ENCODE measurements at places on chromosomes 5 and 9. TPM values are rescaled to one million over a fixed set of nuclear protein-coding genes. Genes with fewer than 3 reads are reported as not detected.

GRCh38 chr9:91690540-91691249, 259.3 kb downstream of the ROR2 start:
- no peaks in the 10 kb centered on the region for H3K36me3 ChIP-seq
- no peak overlapping the region for H3K4me3 ChIP-seq
- H3K27me3 ChIP-seq: no peaks in the 10 kb centered on the region
- peaks cover 7% of the 10 kb centered on the region for H3K4me1 ChIP-seq
- DNase-seq: no peak

DNA sequence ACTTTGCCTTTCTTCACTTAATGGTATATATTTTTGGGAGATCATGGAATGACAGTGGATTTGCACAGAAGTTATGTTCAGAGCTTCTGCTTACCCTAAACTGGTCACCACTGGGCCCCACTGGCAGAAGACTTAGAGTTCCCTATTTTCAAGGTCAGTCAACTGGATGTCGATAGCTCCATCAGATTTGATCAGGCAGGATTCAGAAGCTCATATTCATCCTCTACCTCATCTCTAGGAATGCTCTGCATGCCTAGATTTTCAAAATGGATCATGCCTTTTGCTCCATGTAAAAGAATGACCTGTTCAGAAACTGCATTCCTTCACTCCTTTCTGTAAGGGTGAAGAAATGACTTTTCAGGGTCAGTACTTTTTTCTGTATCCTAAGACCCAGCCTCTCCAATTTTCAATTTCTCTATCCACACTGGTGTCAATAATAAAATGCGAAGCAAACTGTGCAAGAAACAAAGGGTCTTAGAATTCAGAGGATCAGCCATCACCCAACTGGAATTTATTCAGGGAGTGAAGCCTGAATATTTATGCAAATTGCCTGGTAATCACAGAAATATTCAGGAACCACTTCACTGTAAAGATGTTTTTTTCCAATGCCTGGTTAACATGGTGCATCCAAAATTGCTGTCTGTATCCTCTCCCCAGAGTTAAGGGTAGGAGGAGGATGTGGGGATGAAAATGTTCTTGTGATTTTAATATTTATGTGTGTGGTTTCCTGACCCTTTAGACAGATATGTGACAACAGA, 125.4 kb downstream of the DOCK2 start:
- H3K27ac ChIP-seq: no peak overlapping the region
- H3K27me3 ChIP-seq: no peaks in the 10 kb centered on the region
- H3K36me3 ChIP-seq: no peaks in the 10 kb centered on the region
- no peak for DNase-seq

DNA sequence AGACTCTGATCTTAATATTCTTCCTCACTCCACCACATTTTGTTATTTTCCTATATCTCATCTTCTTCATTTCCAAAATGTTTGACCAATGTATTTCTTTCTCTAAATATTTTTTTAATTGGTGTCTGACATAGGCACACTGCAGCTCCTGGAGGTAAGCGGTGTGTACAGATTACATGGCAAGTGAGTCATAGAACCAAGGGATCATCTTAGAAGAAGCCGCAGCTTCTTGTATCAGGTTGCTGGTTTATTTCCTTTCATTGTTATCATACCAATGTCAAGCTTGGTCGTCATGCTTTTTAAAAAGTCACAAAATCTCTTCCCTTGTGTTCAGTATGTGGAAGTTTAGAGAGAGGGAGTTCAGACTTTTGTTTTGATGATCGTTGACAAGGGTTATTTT, 526.1 kb upstream of the CDH18 start:
- no peak overlapping the region for H3K4me3 ChIP-seq
- no peaks in the 10 kb centered on the region for H3K36me3 ChIP-seq
- H3K4me1 ChIP-seq: no peaks in the 10 kb centered on the region
- H3K27me3 ChIP-seq: no peaks in the 10 kb centered on the region

DNA sequence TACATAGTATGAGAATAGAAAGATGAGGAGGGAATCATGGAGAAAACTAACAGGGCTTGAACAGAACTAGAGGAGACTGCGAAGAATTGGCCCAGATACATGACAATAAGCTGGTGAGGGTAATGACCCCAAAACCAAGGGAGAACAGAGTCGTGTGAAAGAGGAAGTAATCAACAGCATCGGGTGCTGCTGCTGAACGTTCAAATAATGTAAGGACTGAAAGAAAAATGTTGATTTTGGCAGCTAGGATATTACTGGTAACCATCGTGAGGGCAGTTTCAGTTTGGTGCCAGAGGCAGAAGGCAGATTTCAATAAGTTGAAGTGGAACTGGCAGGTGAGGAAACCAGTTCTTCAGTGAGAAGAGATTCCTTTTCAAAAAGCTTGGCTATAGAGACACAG, 66.8 kb upstream of the SMC2 start:
- DNase-seq: no peak
- H3K27ac ChIP-seq: no peak overlapping the region
- H3K4me3 ChIP-seq: no peak overlapping the region
- no peaks in the 10 kb centered on the region for H3K27me3 ChIP-seq

DNA sequence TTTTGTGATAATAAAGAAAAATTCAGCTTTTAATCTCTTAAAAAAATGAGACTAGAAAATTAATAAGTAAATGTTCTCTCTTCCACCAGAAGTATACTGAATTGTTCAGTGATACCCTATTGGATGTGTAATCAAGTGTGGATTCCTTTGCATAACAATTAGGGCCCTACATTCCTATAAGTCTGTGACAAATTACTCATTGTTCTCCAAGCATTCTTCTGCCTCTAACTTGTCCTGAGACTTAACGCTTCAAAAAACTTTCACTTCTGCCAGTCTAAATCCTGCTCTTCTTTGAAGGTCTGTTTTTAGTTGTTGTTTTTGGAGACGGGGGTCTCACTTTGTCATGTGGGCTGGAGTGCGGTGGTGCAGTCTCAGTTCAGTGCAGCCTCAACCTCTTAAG, 9.2 kb upstream of the DDX46 start:
- H3K4me1 ChIP-seq: no peaks in the 10 kb centered on the region
- H3K27me3 ChIP-seq: no peaks in the 10 kb centered on the region

DNA sequence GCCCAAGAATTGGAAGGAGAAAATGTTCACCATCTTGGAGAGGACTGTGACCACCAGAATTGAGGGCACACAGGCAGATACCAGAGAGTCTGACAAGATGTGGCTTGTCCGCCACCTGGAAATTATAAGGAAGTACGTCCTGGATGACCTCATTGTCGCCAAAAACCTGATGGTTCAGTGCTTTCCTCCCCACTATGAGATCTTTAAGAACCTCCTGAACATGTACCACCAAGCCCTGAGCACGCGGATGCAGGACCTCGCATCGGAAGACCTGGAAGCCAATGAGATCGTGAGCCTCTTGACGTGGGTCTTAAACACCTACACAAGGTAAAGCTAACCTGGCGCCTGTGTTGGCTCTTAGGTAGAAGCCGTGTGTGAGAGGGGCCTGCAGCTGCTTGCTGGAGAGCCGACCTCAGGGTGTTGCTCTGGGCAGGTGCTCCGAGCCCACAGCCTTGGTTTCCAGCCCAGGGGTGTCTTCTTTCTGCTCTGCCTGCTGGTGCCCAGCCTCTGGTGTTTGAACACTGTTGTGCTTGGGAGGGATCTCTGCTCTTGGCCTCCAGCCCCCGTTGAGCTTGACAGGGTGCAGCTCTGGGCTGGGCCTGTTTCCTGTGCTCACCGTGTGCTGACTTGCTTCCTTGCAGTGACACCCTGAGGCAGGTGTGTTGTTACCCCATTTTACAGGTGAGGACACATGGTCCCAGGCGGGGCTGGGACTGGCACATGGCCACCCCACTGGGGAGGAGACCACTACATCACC, 10.9 kb downstream of the EXOC3 start:
- H3K36me3 ChIP-seq: peaks cover 7% of the 10 kb centered on the region
- no peaks in the 10 kb centered on the region for H3K27me3 ChIP-seq
- peaks cover 7% of the 10 kb centered on the region for H3K4me1 ChIP-seq
- no peak overlapping the region for H3K4me3 ChIP-seq
- H3K27ac ChIP-seq: no peak overlapping the region

GRCh38 chr9:28853477-28853876, 1280.2 kb upstream of the C9orf72 start:
- no peak overlapping the region for H3K4me3 ChIP-seq
- no peak overlapping the region for H3K27ac ChIP-seq
- no peak for DNase-seq
- no peaks in the 10 kb centered on the region for H3K36me3 ChIP-seq

- no peak overlapping the region for H3K27ac ChIP-seq
- peaks cover 5% of the 10 kb centered on the region for H3K4me1 ChIP-seq
- no peak overlapping the region for H3K4me3 ChIP-seq
- peaks cover 2% of the 10 kb centered on the region for H3K27me3 ChIP-seq
Observed at GRCh38 chr5:170517411-170517810, 13.6 kb downstream of the KCNIP1 start.

- H3K27ac ChIP-seq: no peak overlapping the region
- no peaks in the 10 kb centered on the region for H3K36me3 ChIP-seq
- no peak overlapping the region for H3K4me3 ChIP-seq
- no peaks in the 10 kb centered on the region for H3K27me3 ChIP-seq
Observed at GRCh38 chr5:107675201-107675600, 4.5 kb upstream of the EFNA5 start.

GRCh38 chr5:144644317-144644716, 473.6 kb downstream of the KCTD16 start:
- DNase-seq: no peak
- no peaks in the 10 kb centered on the region for H3K27me3 ChIP-seq
- H3K4me3 ChIP-seq: no peak overlapping the region
- no peaks in the 10 kb centered on the region for H3K4me1 ChIP-seq
- no peaks in the 10 kb centered on the region for H3K36me3 ChIP-seq

- peaks cover 38% of the 10 kb centered on the region for H3K27me3 ChIP-seq
- no peak overlapping the region for H3K27ac ChIP-seq
- no peaks in the 10 kb centered on the region for H3K36me3 ChIP-seq
- DNase-seq: no peak
- H3K4me3 ChIP-seq: no peak overlapping the region
- H3K4me1 ChIP-seq: no peaks in the 10 kb centered on the region
Observed at GRCh38 chr5:135473956-135474670, 22.0 kb upstream of the TIFAB start.

- H3K4me1 ChIP-seq: no peaks in the 10 kb centered on the region
- DNase-seq: no peak
- no peaks in the 10 kb centered on the region for H3K27me3 ChIP-seq
Observed at GRCh38 chr5:16983022-16983639, 47.0 kb upstream of the MYO10 start.

- no peaks in the 10 kb centered on the region for H3K27me3 ChIP-seq
- no peaks in the 10 kb centered on the region for H3K4me1 ChIP-seq
- no peak for DNase-seq
- H3K4me3 ChIP-seq: no peak overlapping the region
Observed at GRCh38 chr9:118882684-118883083, 486.6 kb downstream of the BRINP1 start.

DNA sequence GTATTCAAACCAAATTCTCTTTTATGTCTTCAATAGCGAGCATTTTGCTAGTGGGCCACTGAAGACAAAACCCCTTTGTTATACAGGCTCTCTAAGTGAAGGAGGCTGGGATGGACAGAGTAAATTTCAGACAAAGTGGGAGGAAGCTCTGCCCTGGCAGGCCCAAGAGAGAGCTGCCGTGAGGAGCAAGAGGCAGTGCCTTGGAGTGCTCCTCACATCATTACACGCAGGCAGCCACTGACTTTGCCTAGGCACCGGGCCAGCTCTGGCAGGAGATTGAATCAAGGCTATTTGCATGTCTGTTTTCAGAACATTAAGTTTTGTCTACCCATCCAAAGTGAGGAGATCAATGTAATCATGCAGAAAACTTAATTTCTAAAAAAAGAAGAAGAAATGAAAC, 167.7 kb downstream of the CCDC192 start:
- no peak overlapping the region for H3K27ac ChIP-seq
- no peaks in the 10 kb centered on the region for H3K36me3 ChIP-seq
- DNase-seq: no peak
- no peaks in the 10 kb centered on the region for H3K4me1 ChIP-seq
- H3K27me3 ChIP-seq: no peaks in the 10 kb centered on the region

DNA sequence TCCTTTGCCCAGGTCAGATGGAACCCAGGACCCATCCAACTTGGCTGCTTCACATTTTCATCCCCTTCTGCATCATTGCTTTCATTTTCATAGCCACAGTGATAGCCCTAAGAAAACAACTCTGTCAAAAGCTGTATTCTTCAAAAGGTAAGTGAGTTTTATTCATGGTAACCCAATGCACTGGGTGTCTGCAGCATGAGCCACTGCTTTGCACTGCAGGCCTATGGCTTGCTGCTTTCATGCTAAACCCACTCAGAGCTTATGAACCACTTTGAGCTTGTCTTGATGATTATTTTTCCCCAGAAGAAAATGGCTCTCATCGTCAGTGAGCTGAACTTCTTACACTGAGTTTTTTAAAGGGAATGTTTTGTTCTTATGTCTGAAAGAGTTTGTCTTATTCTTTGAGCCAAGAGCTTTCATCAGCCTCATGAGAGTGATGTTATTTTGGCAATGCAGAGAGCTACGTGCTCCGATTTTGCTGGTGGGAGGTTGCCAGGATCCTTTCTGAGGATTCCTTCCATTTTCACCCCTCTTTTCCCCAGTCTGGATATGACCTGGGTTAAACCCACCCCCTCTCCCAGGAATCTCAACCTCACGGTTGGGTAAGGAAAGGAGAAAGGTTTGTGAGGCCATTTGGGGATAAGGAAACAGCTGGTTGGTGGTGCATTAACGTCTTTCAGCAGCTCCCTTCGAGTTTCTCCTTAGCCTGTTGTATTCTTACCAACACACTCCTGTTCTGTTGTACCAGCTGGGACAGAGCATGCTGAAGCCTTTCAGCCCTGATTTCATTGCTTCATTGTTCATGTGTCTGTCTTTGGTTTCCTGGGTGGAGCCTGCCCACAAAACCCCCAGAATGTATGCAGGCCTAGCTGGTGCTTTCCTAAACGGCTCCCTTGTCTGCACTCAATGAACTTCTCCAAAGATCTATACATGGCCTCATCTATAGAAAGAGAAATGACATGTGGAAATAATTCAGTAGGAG, 47.6 kb downstream of the PDCD1LG2 start:
- DNase-seq: no peak
- no peak overlapping the region for H3K4me3 ChIP-seq
- no peaks in the 10 kb centered on the region for H3K36me3 ChIP-seq
- H3K27me3 ChIP-seq: peaks cover 5% of the 10 kb centered on the region
- H3K27ac ChIP-seq: no peak overlapping the region

DNA sequence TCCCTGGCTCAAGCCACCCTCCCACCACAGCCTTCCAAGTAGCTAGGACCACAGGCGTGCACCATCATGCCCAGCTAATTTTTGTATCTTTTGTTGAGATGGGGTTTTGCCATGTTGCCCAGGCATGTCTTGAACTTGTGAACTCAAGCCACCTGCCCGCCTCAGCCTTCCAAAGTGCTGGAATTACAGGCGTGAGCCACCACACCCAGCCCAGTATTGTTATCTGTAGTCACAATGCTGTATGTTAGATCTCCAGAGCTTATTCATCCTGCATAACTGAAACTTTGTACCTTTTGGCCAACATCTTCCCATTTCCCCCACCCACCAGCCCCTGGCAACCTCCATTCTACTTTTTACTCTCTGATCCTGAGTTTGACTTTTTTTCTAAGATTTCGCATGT, 37.5 kb downstream of the CREBRF start:
- no peak overlapping the region for H3K4me3 ChIP-seq
- no peak for DNase-seq
- no peaks in the 10 kb centered on the region for H3K4me1 ChIP-seq
- H3K27me3 ChIP-seq: no peaks in the 10 kb centered on the region

The PFN3 gene
- not detected for total RNA-seq

The PCAT7 gene
- total RNA-seq: 3.2 TPM

The STPG3 gene
- total RNA-seq: not detected

The CAVIN4 gene
- 9.1 TPM for total RNA-seq

The SLC46A2 gene
- total RNA-seq: not detected

The PCDHB13 gene
- total RNA-seq: 1.1 TPM

The ARHGEF39 gene
- total RNA-seq: 18.6 TPM

The FOXD4L3 gene
- not detected for total RNA-seq

The ORM2 gene
- total RNA-seq: 0.90 TPM

The XPA gene
- total RNA-seq: 2.6 TPM

The PCA3 gene
- total RNA-seq: not detected

The PCDHA6 gene
- total RNA-seq: 6.5 TPM
